AG09319 (cell line): ENCODE measurements at places on chromosomes 12 and 14.

GRCh38 chr14:66501592-66501991 is 6.4 kb upstream of the GPHN start:
- no peak for DNase-seq

GRCh38 chr12:75759842-75760572 is 248.6 kb upstream of the KRR1 start:
- DNase-seq: no peak

GRCh38 chr14:75456997-75457335 is 29.1 kb downstream of the JDP2 start:
- DNase-seq: no peak

DNA sequence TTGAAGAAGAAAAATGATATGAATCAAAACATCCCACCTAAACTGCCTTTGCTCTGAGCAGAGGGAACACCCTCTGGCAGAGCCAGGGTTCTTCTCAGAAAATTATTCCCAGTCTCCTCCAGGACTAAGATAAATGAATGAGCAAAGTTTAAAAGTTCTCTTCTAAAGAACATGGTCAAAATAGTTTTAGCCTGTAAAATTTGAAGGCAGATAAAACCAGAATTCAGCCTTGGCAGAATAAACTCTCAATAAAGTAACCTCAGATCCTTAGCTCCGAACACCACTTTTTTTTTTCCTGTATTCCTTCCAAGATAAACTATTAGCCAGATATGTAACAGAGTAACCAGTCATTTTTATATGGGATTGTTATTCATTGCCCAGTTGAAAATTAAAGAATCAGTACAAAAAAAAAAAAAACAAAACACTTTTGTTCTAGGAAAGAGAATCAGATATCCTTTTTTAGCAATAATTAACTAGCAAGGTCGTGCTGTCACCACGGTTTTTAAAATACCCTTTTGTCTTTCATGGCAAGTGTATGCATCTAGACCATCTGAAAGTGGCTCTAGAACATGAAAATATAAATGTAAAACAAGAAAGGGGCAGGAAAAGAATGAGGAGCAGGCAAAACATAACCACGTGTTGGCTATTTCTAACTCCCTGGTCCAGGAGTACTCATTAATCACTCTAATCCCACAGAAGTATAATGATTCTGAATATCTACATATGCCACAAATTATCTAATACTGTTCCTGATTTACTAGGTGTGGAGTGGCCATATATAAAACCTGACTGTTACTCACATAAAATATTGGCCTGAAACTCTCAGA is 60.8 kb downstream of the CAPZA3 start:
- no peak for DNase-seq

DNA sequence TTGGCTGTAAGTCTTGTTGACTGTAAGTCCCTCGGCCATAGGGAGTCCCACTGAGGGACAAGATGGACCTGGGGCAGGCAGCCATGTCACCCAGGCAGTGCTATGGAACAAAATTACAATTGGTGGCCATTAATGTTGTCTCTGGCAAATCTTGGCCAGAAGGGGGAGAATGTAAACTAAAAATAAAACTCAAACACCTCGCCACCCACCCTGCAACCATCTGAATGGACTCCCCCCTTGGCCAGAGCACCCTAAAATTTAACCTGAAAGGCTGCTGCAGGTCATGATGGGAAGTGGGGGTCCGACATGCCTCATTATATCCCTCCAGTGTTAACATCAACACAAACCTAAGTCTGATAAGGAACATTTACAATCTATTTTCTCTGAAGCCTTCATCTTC is 8.2 kb downstream of the SLC22A17 start:
- DNase-seq: no peak

DNA sequence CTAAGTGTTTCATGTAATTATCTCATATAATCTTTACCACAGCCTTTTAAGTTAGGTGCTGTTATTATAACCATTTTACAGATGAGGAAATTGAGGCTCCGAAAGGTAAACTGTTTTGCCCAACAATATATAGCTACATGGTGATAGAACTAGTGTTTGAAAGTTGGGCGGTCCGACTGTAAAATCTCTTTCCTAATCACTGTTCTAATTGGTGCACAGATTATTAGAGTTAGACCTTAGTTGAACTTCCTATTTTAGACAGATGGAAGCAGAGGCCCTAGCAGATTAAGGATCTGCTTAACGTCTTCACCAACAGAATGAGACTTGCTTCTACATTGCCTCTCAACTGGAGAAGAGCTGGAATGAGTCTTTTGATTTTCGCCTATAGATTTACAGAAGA is 30.0 kb upstream of the DUSP6 start:
- no peak for DNase-seq

DNA sequence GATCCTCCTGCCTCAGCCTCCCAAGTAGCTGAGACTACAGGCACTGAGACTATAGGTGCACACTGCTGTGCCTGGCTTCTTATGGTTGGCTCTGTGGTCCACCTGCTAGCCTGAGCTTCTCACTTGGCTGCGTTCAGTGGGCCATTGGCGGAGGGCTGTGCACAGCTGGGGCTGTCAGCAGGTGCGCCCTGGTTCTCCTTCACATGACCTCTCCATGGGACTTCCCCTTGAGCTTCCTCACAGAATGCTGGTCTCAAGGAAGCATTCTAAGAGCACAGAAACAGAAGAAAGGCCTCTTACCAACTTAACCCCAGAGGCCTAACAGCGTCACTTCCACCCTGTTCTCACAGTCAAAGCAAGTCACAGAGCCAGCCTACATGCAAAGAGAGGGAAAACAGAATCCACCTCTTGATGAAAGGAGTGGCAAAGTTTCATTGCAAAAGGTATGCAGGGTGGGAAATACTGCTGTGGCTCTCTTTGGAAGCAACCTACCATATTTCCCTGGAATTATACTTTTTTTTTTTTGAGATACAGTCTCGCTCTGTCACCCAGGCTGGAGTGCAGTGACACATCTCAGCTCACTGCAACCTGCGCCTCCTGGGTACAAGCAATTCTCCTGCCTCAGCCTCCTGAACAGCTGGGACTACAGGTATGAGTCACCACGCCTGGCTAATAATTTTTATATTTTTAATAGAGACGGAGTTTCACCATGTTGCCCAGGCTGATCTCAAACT is 9.3 kb downstream of the RILPL2 start:
- no peak for DNase-seq

GRCh38 chr12:48786591-48787544 is 2.0 kb downstream of the ADCY6 start:
- DNase-seq: no peak

DNA sequence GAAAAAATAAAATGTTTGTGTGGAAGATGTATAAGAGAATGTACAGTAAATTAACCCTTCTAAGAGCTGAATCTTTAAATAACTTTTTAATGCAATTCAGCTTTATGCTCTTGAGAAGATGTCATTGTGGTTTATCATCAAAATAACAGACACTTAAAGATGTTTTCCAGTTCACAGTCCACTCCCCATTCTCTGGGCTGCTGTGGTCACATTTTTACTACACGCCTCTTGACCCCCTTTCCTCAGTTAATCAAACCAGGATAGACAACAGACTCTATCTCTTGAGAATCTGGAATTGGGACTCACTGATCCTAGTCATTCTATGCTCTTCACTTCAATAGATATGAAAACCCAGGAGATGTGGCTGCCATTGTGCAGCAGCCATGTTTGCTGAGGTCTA is 24.7 kb upstream of the OR6J1 start:
- DNase-seq: no peak

- DNase-seq: no peak
These were observed 25.0 kb upstream of the NPAS3 start for GRCh38 chr14:32913725-32914124.

DNA sequence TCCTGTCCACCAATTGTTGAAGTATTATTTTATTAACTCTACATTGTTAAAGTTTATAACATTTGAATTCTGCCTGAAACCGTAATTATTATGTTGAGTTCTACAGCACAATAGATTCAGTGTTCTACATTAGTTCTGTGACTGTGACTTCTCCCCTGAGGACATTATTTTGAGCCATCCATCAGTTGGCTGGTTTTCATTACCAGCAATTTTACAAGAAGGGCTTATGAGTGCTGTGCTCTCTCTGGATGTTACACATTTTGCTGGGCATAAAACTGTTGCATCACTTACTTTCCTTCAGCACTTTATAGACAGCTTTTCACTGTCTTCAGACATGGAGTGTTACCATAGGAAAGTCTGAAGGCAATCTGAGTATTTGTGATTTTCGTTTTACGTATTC is 118.2 kb upstream of the KITLG start:
- no peak for DNase-seq

DNA sequence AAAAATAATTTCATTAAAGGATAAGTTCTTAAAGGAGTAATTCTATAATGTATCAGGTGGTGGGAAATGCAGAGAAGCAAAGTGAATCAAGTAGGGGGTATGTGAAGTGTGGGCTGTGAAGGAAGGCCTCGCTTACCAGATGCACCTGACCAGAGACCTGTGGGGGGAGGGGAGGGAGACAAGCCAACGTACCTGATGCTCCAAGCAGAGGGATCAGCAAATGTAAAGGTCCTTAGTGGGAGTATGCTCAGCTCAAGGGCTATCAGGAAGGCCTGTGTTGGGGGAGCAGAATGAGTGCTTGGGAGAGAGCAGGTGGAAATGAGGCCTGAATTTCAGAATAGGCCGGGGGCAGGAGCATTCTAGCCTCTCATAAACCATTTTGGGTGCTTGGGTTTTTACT is 57.1 kb downstream of the ANO4 start:
- no peak for DNase-seq

DNA sequence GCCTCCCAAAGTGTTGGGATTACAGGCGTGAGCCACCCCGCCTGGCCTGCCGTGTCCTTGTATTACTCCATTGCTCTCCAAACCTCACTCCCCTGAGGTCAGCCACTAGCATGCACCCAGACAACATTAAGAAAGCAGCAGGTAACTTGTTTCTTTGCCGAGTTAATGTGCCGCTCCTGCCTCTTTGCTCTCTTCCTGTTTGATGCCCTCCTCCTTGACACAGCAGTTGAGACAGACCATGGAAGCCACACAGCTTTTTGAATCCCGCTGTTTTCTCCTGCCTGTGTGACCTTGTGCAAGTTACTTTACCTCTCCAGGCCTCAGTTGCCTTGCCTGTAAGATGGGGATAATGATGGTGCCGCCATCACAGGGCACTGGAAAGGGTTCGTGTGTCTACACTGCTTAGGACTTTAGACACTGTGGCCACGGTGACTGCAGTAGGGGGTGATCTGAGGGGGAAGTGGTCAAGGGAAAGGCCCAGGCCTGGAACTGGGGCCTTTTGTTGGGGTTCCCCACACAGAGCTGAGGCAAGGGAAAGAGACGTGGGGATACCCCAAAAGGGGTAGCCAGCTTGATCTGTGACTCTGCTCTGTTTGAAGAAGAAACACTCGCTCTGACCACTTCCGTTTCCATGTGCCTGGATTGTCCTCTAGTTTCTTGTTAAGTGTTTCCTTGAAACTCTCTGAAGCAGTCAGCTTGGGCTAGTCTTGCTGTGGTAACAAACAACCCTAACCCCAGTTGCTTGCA is 69.3 kb downstream of the RIN3 start:
- DNase-seq: no peak

DNA sequence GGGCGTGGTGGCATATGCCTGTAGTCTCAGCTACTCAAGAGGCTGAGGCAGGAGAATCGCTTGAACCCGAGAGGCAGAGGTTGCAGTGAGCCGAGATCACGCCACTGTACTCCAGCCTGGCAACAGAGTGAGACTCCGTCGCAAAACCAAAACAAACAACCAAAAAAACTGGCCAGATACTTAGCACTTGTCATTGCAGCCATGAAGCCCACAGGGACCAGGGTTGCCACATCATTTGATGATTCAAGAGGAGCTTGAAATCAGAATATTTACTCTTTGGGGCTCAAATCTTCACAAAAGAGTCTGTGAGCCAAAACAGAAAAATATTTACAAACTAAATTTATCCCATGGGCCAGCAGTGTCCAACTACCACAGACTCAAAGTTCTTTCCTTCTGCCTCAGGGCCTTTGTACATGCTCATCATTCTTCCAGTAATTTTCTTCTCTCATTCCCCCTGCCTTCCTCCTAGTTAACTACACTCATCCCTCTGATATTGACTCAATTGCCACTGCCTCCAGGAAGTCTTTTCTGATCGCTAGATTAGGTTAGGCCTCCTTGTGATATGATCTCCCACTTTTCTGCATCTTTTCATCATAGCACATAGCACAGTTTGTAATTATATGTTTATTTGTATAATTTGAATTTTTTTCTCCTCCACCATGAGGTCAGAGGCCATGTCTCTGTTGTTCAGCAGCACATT is 130.8 kb upstream of the PLEKHG7 start:
- DNase-seq: no peak

GRCh38 chr12:103105971-103106597 is 148.6 kb downstream of the ASCL1 start:
- DNase-seq: no peak

DNA sequence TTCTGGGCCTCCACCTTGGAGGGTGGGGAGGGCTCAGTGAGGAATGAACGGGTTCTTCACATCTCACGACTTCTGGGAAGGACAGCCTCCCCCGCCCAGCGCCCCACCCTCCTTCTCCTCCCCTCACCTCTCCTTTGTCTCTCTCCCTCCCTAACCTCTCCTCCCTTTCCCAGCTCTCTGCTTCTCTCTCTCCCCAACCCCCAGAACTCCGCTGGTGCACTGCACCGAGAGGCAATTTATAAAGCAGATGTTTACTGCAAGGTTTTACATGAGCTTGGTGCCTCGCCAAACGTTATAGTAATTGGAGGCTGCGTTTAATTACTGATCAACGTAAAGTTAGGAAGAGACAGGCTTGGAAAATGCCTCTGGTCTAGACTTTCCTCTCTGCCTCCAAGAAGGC is 42.9 kb upstream of the FAM222A start:
- DNase-seq: no peak

DNA sequence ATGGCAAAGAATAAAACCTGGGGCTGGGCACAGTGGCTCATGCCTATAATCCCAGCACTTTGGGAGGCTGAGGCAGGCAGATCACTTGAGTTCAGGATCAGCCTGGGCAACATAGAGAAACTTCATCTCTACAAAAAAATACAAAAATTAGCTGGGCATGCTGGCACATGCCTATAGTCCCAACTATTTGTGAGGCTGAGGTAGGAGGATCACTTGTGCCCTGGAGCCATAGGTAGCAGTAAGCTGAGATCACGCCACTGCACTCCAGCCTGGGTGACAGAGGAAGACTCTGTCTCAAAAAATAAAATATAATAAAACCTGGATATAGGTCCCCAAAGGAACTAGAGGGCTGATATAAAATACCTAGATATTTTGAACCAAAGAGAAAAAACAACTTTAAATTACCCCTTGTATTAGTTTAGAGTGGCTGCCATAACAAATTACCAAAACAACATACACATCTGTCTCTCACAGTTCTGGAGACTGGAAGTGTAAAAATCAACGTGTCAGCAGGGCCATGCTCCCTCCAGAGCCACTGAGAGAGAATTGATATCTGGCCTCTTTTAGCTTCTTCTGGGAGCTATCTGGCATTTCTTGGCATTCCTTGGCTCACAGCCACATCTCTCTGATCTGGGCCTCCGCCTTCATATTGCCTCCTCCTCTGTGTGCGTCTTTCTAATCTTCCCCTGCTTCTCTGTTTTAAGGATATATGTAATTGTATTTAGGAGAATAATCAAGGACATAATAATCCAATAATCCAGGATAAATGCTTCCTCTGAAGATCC is 47.9 kb upstream of the ATF7IP start:
- DNase-seq: no peak
